Heart right ventricle (tissue), 16 donors: ENCODE measurements at places on chromosomes 4 and X.

DNA sequence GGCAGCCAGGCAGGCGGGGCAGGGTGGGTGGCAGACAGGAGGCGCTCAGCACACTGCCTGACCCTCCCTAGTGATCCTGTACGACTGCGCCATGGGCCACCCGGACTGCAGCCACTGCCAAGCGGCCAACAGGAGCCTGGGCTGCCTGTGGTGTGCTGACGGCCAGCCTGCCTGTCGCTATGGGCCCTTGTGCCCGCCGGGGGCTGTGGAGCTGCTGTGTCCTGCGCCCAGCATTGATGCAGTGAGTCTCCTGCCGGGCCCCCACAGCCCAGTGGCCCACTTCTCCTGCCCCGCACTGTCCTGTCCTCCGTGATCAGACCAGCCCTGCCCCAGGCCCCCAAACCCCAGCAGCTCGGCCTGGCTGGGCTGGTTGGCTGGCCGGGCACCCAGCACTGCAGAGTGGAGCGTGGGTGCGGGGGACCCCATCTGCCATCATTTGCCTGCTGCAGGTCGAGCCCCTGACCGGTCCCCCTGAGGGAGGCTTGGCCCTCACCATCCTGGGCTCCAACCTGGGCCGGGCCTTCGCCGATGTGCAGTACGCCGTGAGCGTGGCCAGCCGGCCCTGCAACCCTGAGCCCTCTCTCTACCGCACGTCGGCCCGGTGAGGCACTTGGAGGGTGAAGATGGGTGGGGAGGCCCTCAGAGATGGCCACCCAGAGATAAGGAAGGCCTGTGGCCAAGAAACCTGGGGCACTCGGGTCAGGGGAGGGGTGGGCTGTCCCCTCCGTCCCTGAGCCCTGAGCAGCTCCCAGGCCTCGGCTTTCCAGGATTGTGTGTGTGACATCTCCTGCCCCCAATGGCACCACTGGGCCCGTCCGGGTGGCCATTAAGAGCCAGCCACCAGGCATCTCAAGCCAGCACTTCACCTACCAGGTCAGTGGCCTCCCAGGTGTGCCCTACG, 7.6 kb downstream of the PLXNB3 start:
- DNase-seq = no peak
- no peaks in the 10 kb centered on the region for H3K4me1 ChIP-seq
- no peak overlapping the region for H3K27ac ChIP-seq
- no peaks in the 10 kb centered on the region for H3K36me3 ChIP-seq
- no peaks in the 10 kb centered on the region for H3K27me3 ChIP-seq

- H3K27me3 ChIP-seq = no peaks in the 10 kb centered on the region
- H3K4me1 ChIP-seq = no peaks in the 10 kb centered on the region
- no peak overlapping the region for H3K4me3 ChIP-seq
- no peak overlapping the region for H3K27ac ChIP-seq
- no peaks in the 10 kb centered on the region for H3K36me3 ChIP-seq
These were observed 50.3 kb upstream of the HHIP start for GRCh38 chr4:144595681-144596080.

GRCh38 chr4:13597604-13598003, 29.9 kb downstream of the BOD1L1 start:
- H3K4me1 ChIP-seq = no peaks in the 10 kb centered on the region
- H3K4me3 ChIP-seq = no peak overlapping the region
- H3K27me3 ChIP-seq = no peaks in the 10 kb centered on the region
- DNase-seq = no peak
- no peak overlapping the region for H3K27ac ChIP-seq
- peaks cover 96% of the 10 kb centered on the region for H3K36me3 ChIP-seq

- no peak for DNase-seq
- no peak overlapping the region for H3K4me3 ChIP-seq
These were observed 128.9 kb upstream of the TMEM164 start for GRCh38 chrX:109873983-109874382.
